ENCODE measurements at places on chromosomes 3 and 15.

DNA sequence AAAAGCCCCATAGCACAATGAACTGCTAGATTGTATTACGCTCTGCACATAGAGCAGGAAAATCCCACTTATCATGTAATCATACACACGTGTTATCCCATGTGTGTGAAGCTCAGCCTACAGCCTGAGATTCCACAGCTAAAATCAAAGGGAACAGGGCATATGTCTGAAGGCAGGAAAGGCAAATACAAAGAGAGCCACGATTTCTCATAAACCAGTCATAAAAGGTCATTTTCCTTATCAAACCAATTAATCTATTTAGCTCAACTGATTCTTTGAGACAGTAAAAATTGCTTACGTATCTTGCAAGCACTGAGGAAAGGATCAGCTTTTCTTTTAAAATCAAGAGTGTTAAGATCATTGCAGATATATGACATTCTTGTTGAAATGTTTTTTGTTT, 199.5 kb upstream of the TBL1XR1 start:
- no peak for DNase-seq

GRCh38 chr3:35505181-35505580, 134.1 kb upstream of the ARPP21 start:
- no peak for DNase-seq

DNA sequence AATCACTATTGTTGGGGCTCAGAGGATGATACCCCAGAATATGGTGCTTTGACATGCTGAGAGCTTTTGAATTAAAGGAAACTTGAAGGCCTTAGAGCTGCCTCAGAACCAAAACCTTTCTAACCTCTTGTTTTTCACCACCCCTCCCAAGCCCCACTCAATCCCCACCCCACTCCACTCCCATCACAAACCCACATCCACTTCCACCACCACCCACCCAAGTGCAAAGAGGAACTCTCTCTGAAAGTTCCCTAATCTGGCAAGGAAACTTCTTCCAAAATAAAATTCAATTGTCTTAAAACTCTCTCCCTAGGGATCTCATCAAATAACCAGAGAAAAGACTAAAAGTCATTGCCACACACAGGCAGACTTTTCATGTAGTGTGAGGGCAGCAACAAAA, 301.2 kb upstream of the ARHGEF26 start:
- no peak for DNase-seq

DNA sequence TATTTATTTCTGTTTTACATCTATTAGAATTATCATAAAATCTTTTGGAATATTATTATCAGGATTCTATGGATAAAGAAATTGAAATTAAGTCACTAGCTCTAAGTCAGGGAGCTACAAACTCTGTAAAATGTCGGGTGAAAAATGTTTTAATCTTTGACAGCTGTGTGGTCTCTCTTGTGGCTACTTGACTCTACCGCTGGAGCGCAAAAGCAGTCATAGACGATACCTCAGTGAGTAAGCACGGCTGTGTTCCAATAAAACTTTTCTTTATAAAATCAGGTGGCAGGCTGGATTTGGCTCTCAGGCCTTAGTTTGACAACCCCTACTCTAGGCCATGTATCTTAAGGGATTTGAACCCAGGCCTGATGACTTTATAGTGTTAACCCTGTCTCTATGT, 88.5 kb upstream of the PFN2 start:
- no peak for DNase-seq

DNA sequence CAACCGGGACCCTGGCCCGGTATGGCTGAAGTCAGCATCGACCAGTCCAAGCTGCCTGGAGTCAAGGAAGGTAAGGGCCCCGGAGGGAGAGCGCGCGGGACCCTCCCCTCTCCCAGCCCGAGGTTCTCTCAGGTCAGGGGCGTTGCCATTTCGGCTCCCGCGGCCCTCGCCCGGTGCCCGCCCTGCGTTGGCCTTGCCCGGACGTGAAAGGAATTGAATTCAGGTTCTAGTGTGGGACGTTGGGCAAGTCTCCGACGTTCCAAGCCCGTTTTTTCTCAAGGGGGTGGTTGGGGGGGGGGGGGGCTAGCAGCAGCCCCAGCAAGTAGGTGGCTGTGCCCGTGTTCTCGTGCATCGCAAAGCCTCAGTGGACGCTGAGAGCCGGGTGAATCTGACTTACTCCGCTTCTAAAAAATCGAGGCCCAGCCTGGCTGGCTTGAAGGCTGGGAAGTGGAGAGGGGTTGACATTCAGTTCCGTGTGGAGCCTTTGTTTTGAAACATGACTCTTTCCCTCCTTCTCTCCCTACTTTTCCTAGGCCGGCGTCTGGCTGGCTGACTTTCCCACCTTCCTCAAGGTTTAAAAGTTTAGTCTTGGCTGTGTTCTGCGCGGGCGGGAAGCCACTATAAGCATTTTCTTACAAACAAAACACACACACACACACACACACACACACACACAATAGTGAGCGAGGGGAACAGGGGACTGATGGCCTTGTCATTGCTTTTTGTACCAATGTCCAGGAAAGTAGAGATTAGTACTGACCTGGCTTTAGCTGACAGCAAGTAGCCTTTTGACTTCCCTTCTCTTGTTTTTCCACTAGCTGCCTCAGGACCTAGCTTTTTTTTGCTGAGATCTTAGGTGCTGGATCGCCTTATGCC, at the start of gene UTS2B:
UTS2B (minus strand) TSS at position 873 of the 876 bp plus-strand sequence. CDS start 48,337 bp downstream, outside the sequence.
- peak; percentile 64 for DNase-seq

GRCh38 chr3:53658613-53659193, 164.3 kb downstream of the CACNA1D start:
- DNase-seq, result no peak

DNA sequence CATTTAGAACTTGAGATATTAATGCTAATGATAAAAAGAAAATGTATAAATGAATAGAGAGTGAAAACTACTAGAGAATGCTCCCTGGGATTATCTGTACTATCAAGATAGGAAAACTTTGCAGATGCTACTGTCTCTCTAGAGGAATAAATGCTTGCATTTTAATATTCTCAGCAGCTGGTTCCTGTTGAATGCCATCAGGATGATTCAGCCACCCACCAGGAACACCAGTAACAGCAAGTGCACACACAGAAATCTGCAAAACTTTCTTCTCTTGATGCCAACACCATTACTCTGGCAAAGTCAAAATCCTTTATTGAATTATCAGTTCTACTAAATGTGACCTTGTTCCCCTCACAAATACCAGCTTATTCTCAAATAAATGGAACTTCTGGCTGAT, 148.4 kb downstream of the TIGIT start:
- no peak for DNase-seq

GRCh38 chr3:112987710-112988334, 3.0 kb upstream of the GTPBP8 start:
- DNase-seq, result no peak

- DNase-seq, result peak; percentile 72
These were observed 56.0 kb downstream of the KBTBD12 start for GRCh38 chr3:127970966-127971592.

DNA sequence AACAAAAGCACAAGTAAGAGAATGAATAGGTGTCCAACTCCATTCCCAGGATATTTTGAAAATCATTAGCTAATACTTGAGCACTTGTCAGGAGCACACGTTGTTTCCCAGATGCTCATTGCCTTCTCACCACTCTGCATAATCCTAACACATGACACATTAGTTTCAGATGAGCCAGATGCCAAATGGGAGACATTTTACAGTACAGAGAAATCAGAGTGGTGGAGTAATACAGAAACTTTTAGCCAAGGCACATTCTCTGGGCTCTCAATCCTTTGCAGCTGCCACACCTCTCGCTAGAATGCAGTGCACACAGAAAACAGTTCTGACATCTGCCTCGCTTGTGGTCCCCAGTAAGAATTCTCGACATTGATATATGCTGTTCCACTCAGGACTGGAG, 76.6 kb downstream of the P3H2 start:
- DNase-seq, result no peak

- peak; percentile 85 for DNase-seq
These were observed 114.3 kb downstream of the NAALADL2 start for GRCh38 chr3:174973465-174973864.

- no peak for DNase-seq
These were observed 29.3 kb downstream of the RARRES1 start for GRCh38 chr3:158702815-158703481.

DNA sequence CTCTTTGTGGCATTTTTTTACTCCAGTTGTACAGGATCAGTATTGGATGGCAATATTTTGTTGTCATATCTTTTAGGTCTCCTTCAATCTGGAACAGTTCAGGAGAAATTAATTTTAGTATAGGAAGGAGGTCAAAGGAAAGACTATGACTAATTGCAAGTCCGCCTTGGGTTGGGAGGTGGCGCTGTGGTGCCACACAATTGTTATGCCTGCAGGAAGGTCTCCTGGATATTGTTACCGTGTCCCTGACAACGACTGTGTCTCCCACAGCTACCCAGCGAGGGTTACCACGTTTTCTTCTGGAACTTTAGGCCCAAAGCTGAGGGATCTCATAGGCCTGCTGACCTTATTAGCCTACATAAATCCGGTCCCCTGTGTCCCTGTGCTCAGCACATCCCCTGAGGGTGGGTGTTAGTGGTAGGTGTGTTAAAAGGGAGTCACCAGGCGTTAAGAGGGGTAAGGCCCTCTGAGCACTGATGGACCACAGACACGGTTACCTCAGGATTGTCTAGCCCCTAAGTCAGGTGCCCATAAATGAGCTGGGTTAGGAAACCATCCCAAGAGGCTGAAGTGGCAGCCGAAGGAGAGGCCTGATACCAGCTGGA, 31.5 kb downstream of the KCNAB1 start:
- DNase-seq, result peak; percentile 87

DNA sequence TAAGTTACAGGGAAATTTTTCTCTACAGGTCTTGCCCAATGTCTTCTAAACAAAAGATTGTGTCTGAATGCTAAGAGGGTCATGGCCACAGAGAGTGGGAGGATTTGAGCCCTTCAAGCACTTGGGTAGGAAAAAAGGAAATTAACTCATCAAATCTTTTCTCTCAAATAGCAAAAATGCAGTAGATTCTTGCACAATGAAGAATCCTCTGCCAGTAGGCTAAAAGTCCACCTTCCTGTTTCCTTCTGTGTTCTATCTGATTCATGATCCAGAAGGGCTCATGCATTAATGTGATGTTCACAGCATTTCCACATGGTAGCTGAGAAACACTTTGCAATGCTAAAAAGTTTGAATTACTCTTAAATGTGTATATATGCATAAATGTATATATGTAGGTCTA, 177.1 kb downstream of the CD47 start:
- no peak for DNase-seq

- no peak for DNase-seq
These were observed 208.2 kb upstream of the CMC1 start for GRCh38 chr3:28033059-28033784.

DNA sequence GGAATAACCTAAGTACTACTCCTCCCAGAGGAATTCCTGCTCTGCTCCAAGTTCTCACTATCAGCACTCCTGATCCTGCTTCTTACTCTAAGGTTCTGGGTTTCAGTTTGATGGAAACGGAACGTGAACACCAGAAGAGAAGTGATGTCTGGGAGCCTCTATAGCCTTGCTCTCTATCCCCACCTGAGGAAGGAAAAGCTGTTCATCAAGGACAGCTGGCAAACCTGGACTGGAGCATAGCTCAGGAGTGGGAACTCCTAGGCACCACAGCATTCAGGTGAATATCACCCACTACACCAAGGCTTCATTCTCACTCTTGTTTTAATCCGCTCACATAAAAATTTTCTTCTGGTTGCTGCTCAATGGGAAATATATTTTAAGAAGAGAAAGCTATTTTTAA, 13.0 kb upstream of the CADPS start:
- DNase-seq, result peak; percentile 48

DNA sequence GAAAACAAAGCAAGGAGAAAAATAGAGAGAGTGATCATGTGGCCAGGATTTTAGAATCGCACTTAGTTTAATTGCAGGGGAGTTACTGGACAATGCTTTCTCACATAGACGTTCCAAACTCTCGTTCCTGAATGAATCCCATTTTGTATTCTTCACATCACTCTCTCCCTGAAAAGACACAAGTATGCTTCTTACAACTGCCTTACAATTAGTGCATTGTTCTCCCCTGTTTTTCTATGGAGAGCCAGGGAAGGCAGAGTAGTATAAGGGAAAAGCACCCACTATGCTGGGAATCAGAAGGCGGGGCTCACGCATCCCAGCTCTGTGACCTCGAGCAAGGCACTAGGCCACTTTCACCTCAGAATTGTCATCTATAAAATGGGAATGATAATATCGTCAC, 14.4 kb downstream of the TMOD2 start:
- no peak for DNase-seq

GRCh38 chr3:17680530-17680929, 61.9 kb downstream of the TBC1D5 start:
- DNase-seq, result no peak

DNA sequence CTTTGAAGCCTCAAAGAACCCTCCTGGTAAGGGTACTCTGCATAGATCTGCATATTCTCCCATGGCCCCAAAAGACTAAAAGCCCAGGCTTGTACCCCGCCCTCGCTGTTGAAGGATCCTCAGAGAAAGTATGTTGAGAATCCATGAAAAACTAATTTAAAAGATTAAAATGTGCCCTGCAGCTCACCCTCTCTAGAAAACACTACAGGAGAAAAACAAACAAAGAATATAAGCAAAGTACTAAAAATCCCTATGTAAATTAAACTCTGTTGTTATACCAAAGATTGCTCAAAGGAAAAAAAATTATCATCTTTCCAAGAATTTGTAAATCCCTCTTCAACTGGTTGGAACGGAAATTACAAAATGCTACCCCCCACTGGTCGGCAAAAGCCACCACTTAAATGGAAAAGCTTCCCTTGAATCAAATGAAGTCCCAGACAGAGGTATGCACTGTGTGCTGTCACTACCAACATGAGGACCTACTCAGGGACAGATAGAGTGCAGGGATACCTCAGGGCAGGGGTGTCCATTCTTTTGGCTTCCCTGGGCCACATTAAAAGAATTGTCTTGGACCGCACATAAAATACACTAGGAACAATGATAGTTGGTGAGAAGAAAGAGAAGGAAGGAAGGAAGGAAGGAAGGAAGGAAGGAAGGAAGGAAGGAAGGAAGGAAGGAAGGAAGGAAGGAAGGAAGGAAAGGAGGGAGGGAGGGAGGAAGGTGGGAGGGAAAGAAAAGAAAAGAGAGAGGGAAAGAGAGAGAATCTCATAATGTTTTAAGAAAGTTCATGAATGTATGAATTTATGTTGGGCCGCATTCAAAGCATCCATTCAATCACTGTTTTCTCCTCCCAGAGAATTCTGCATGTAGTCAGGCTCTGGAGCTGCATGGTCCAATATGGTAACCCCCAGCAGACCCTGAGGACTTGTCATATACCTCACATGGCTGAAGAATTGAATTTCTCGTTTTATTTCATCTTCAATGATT, 88.1 kb downstream of the MAGI1 start:
- no peak for DNase-seq

DNA sequence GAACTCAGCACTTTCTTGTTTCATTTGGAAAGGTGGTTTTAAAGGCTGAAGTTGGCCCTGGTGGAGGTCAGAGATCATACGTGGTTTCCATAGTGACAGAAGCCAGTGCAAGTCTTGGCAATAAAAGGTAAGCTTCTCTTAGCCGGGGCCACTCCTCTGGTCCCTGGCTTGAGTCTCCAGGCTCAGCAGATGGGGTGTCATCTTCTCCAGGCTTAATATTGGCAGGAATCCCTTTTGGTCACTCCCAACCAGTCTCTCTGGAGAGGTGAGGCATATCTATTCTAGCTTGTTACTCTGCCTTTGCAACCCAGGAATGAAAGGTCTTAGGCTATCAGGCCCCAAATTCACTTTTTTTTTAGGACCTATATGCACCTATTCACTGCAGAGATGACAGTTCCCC, 4.8 kb downstream of the CYP19A1 start:
- DNase-seq, result no peak
